Endothelial cell (in vitro differentiated cells): ENCODE measurements at places on chromosomes 2 and 18. TPM values are rescaled to one million over a fixed set of nuclear protein-coding genes. Genes with fewer than 3 reads are reported as not detected.

Gene CLK1
- 92.6 TPM for total RNA-seq

- DNase-seq = no peak
Measured at GRCh38 chr2:217905896-217906295, 96.9 kb downstream of the TNS1 start.

- no peak for DNase-seq
Measured at GRCh38 chr2:611519-611918, 65.7 kb downstream of the TMEM18 start.

GRCh38 chr2:197209742-197210408 lies 100.7 kb downstream of the ANKRD44 start:
- no peak for DNase-seq

DNA sequence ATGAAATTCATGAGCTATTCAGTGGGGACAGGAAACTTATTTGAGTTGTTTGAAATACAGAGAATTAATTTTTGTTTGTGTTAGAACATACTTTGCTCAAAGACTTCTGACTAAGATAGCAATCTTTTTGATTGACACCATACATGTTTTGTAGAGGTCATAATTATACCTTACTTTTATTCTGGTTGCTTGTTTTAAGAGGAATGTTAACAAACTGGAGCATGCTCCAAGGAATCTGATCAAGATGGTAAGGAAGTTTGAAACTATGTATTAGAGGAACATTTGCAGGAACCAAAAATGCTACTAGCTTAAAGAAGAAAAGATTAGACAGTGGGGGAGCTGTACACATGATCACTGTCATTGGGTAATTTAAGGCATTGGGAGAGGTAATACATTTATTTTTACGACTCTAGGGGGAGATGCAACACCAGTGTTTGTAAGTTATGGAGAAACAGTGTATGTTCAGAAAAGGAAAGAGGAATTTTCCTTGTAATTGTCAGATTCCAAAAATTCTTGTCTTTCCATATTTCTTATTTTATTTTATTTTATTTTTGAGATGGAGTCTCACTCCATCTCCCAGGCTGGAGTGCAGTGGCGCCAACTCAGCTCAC lies 8.0 kb downstream of the AGFG1 start:
- DNase-seq = no peak

GRCh38 chr2:160063271-160063670 lies 856 bp upstream of the PLA2R1 start:
- no peak for DNase-seq

DNA sequence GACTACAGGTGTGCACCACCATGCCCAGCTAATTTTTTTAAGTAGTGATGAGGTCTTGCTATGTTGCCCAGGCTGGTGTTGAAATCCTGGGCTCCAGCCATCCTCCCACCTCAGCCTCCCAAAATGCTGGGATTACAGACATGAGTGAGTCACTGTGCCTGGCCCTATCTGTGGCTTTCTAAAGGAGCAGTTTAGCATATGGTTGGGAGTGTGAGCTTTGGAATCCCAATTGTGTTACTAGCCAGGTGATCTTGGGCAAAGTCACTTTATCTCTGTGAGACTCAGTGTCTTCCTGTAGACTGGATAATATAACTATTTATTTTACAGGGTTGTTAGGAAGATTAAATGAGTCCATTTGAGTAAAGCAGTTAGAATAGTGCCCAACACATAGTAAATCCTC lies 19.8 kb upstream of the SMAD4 start:
- DNase-seq = no peak

DNA sequence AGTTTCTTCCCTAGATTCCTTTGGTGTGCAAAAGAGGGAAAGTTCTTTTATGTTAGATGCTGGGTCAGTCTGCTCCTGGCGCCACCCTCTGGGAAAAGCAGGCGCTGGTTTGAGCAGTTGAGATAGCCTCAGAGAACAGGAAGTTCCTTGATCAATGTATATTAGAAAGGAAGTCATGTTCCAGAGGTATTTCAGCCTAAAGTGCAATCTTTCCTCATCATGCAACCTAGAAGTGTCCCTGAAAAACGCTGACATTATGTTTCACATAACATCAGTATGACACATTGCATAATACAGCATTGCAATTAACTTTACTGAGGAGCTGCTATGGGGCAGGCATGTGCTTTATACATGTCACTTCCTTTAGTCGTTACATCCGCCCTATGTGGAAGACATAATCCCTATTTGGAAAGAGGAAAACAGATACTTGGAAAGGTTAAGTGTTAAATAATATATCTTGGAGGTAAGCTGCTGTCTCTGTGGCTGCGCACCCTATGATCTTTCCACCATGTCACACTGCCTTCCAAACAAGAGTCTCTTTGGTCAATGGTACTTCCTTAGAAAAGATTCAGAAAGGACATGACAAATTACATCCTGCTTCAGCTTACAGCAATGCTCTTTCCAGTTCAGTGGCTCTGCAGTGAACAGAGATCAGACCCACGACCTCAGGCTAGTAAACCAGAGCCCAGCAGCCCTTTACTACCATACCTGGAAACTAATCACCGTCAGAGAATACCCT lies 369.7 kb downstream of the RAD51AP2 start:
- DNase-seq = peak; percentile 40

GRCh38 chr2:203783496-203784203 lies 77.2 kb downstream of the CD28 start:
- DNase-seq = no peak

DNA sequence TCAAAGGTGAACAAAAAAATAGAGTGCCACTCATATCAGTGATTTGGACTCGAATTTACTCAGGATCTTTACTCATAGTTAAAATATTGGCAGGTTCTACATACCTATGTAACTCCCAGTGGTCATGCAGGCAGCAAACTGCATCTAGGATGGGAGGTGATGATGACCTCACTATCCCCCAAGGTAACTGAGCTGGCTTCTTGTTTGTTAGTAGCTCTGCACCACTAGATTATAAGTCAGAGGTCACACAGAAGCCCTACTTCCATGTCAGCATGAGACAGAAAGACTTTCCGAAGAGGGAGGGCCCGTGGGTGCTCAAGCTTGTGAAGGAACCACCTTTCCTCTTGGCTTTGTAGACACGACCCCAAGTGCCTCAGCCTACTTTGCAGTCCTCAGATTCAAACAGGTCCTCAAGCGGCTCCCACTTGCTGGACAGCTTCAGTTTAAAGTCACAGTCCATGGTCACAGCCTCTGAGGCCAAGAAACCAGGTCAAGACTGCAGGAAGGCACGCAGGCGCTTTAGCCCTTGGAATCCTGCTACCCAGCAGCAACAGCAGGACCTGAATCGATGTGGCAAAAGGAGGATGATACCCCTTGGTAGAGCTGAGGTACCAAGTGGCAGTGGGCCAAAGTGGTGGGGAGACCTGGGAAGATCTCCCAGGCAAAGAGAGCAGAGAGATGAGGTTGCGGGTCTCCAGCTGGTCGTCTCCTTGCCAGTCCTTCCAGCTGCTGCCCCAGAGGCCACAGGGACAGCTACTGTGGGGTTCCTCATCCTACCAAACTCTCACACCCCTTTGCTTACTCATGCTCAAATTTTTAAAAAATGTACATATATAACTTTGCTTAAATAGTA lies 4.3 kb downstream of the NTSR2 start:
- DNase-seq = no peak

GRCh38 chr2:127095784-127096183 lies 11.2 kb downstream of the BIN1 start:
- no peak for DNase-seq

- no peak for DNase-seq
Measured at GRCh38 chr2:190637903-190638618, 10.8 kb upstream of the NAB1 start.

DNA sequence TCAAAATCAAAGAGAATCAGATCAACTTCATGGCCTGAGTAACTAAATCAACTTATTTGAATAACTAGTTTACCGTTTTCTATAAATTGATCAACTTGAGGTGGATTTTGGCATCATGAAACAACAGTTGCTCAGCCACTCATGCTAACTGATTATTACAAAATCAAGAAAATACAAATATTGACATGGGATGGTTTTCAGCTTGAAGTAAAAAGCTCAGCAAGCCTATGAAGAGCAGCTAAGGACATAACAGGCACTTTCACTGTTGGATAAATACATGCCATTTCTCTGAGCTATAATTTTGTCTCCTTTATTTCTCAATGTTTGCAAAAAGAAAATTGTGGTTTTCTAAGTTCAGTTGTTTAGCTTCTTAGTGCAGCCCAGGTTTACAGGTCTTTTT lies 18.9 kb downstream of the SRD5A2 start:
- no peak for DNase-seq

GRCh38 chr2:233025706-233026105 lies 6.8 kb upstream of the NEU2 start:
- no peak for DNase-seq
